Ascending aorta (tissue), 2 donors: ENCODE measurements at places on chromosomes 1 and 21. TPM values are rescaled to one million over a fixed set of nuclear protein-coding genes. Genes with fewer than 3 reads are reported as not detected.

DNA sequence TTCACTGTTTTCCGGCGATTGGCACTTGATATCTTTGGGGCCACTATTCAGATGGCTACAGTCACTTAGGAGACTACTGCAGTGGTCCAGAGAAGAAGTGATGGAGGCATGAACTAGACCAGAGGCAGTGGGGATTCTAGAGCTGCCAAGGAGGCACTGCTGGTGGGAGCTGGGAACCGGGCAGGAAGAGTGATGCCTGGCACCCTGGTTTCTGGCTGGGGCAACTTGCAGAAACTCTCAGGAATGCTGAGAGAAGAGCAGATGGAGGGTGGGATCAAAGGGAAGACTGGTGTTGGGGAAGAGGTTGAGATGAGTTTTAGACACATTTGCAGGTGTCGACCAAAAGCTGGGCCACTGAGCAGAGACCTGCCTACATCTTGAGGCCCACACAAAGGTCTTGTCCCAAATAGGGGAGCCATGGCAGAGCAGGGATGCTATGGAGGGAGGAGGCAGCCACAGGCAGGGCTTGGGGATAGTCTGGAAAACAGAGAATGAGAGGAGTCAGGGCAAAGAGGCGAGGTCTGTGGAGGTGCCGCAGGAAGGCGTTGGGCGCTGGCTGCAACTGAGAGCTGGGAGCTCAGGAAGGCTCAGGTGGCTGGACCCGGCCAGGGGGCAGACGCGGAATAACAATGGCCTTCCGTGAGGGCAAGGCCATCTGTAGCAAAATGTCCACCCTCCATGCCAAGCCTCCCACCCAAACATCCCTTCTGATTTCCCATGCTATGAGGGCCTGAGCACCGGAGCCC lies 118.9 kb downstream of the TOMM20 start:
- H3K4me3 ChIP-seq = no peak overlapping the region
- no peak overlapping the region for H3K27ac ChIP-seq
- no peaks in the 10 kb centered on the region for H3K27me3 ChIP-seq

GRCh38 chr1:45862008-45862407 lies 58.6 kb downstream of the MAST2 start:
- H3K27me3 ChIP-seq = no peaks in the 10 kb centered on the region
- no peaks in the 10 kb centered on the region for H3K36me3 ChIP-seq
- H3K4me3 ChIP-seq = no peak overlapping the region
- H3K27ac ChIP-seq = no peak overlapping the region
- no peak for DNase-seq

The RBM11 gene
- not detected for total RNA-seq

The ILF2 gene
- 37.5 TPM for total RNA-seq

DNA sequence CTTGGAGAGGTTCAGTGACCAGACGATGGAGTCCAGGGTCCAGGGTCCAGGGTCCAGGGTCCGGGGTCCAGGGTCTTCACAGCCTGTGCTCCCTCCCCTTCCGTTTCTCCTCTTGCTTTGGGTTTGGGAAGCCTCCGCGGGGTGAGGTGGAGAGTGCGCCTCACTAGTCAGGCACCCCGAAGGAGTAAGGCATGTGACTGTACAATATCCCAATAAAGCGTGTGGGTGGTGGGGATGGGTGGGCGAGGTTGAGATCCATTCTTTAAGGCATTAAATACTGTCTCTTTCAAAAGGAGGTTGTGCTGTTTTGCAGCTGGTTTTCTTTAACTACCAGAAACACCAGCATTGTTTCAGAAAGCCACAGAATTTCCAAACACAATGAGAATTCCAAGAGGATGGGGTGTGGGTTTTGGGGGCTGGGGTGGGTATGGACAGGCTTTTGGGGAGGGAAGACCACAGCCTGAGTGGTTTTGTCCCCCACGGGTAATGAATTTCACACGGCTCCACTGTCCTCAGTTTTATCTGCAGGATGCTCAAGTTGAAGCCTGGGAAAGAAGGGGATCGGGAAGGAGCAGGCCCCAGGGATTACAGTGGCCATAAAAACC lies 65.7 kb downstream of the KIF26B start:
- no peak for DNase-seq
- no peaks in the 10 kb centered on the region for H3K27me3 ChIP-seq
- no peak overlapping the region for H3K27ac ChIP-seq
- no peaks in the 10 kb centered on the region for H3K36me3 ChIP-seq
- no peak overlapping the region for H3K4me3 ChIP-seq

- H3K36me3 ChIP-seq = no peaks in the 10 kb centered on the region
- peaks cover 3% of the 10 kb centered on the region for H3K27me3 ChIP-seq
- no peak overlapping the region for H3K27ac ChIP-seq
- H3K4me3 ChIP-seq = no peak overlapping the region
These were observed 8.1 kb upstream of the TADA1 start for GRCh38 chr1:166884040-166884642.

- no peak overlapping the region for H3K27ac ChIP-seq
- no peaks in the 10 kb centered on the region for H3K27me3 ChIP-seq
- no peak for DNase-seq
These were observed 176.8 kb upstream of the SAMSN1 start for GRCh38 chr21:14722841-14723483.

The KPRP gene
- total RNA-seq = not detected

DNA sequence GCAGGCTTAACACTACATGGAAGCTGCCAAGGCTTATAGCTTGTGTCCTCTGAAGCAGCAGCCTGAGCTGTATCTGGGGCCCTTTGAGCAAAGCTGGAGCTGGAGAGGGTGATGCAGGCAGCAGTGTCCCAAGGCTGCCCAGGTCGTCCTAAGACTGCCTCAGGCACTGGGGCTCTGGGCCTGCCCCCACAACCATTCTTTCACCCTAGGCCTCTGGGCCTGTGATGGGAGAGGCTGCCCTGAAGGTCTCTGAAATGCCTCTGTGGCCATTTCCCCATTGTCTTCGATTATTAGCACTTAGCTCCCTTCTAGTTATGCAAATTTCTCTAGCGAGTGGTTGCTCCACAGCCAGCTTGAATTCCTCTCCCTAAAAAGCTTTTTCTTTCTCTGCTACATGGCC lies 142.0 kb downstream of the LRIG2 start:
- H3K27ac ChIP-seq = no peak overlapping the region
- no peak for DNase-seq
- no peaks in the 10 kb centered on the region for H3K36me3 ChIP-seq
- no peak overlapping the region for H3K4me3 ChIP-seq
- no peaks in the 10 kb centered on the region for H3K4me1 ChIP-seq

DNA sequence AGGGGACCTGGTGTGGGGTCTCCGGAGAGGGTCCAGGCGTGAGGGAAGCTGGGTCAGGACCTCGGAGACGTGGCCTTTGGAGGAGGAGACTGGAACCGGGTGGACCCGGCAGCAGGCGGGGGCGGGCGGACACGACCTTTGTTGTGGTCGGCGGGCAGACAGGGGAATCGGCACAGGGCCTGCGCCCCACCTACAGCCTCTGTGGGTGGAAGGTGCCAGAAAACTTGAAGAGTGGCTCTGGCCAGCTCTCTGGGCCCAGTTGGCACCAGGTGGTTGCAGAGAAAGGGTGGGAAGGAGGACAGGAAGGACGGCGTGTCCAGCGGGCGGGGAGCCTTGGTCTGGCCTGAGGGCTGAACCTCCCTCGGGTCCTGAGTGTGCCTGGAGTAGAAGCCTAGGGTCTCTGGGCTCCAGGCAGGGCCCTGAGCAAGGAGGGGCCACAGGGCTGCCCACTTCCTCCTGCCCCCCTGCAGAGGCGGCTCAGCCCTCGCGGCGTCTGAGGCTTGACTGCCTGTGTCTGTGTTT lies 7.7 kb upstream of the TTLL10 start:
- H3K36me3 ChIP-seq = no peaks in the 10 kb centered on the region
- DNase-seq = no peak
- H3K4me3 ChIP-seq = no peak overlapping the region

DNA sequence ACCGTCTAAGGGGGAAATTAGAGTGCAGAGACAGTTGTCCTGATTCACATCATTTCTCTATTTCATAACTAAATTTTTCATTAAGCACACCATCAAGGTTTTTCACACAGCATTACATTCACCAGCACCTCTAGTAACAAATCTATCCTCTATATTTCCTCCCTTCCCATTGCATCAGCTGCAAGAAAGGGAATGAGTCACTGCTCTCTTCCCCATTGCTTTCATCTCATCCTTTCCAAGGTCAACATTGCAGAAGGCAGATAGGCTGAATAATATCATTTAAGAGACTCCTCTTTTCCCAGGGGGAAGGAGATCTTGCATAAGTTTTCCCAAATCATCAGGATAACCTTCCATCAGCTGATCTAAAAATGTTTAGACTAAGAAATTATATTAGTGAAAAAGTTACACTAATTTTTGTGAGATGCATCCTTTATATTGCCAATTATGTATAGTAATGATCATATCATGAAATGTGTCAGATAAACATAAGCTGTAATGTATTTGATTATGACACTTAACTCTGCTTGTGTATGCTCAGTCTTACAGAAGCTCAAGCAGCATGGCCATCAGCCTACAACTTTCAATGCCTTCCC lies 4.3 kb downstream of the INTS7 start:
- H3K27ac ChIP-seq = no peak overlapping the region
- H3K4me3 ChIP-seq = no peak overlapping the region
- H3K27me3 ChIP-seq = no peaks in the 10 kb centered on the region
- no peak for DNase-seq
- no peaks in the 10 kb centered on the region for H3K4me1 ChIP-seq
- no peaks in the 10 kb centered on the region for H3K36me3 ChIP-seq

DNA sequence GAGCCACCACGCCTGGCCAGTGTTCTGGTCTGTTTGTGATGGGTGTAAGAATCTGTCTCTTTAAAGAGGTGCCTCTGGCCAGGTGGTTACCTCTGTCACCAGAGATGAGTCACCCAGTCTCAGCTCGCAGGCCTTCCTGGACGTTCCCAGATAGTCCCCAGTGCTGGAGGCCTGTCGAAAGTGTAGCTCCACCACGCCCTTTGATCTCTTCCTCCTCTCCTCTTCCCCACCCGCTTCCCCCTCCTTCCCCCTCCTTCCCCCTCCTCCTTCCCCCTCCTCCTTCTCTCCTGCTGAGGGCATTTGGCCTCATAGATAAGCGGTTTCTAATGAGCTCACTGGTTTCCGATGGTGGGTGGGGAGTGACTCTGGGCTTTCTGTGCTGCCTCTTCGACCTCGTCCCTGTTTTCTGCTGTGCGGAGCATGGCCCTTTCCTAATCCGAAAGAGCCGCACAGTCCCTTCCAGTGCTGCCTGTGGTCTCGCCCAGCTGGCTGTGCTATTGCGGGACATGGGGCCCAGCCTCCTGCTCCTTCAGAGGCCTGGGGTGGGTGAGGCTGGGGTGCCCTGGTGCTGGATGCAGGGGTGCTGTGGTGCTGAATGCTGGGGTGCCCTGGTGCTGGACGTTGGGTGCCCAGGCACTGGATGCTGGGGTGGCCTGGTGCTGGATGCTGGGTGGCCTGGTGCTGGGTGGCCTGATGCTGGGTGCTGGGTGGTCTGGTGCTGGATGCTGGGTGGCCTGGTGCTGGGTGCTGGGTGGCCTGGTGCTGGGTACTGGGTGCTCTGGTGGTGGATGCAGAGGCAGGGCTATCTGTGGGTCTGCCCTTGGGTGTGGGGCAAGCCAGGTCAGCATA lies 19.2 kb downstream of the AGPAT3 start:
- DNase-seq = no peak
- H3K4me1 ChIP-seq = no peaks in the 10 kb centered on the region
- no peaks in the 10 kb centered on the region for H3K27me3 ChIP-seq
- H3K36me3 ChIP-seq = no peaks in the 10 kb centered on the region
- H3K4me3 ChIP-seq = no peak overlapping the region

DNA sequence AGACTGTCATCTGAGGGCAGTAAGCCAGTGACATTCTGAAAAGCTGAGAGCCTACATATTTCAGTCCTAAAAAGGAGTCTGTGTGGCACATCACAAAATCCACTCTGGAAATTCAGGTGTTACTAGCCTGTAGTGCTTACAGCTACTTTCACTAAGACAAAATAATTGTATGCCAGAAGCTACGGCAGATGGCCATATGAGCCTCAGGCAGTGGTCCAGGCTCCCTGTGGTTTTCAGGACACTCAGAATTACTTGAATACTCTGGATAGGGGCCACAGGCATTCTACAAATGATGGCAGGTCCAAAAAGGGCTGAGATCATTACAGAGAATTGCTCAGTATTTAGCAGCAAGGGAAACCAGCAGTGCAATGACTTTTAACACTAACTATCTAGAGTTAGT lies 527.1 kb downstream of the MRPL39 start:
- no peak overlapping the region for H3K4me3 ChIP-seq
- DNase-seq = no peak
- no peaks in the 10 kb centered on the region for H3K36me3 ChIP-seq
- H3K4me1 ChIP-seq = no peaks in the 10 kb centered on the region
- H3K27ac ChIP-seq = no peak overlapping the region

DNA sequence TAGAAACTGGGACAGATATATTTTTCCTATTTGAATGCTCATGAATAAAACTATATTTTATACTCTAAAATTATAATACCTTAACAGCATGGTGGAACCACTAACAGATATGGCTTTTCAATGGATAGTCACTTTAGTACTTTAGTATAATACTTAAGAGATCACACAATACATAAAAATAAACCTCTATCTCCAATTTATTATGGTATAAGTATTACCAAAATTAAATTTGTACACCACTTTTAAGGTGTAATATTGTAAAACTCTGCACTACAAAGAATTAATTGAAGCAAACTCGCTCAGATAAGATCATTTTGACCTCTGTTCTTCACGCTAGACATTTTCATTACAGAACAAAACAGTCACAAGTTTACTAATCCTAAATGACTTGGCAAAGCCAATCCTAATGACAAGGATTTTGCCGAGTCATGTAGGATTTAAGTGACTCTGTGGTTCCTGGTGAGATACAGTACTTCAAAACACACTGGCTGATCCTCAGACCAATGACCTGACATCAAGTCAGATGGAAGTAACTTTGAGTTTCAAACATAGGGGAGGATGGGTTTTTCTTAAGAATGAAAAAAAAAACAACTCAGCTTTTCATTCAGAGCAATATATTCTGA lies 200.6 kb downstream of the SMYD3 start:
- H3K27ac ChIP-seq = no peak overlapping the region
- H3K4me3 ChIP-seq = no peak overlapping the region
- no peaks in the 10 kb centered on the region for H3K36me3 ChIP-seq
- DNase-seq = no peak
- H3K27me3 ChIP-seq = no peaks in the 10 kb centered on the region

The S100A7A gene
- total RNA-seq = not detected

GRCh38 chr1:91014475-91014874 lies 7.4 kb downstream of the ZNF644 start:
- H3K4me3 ChIP-seq = no peak overlapping the region
- no peaks in the 10 kb centered on the region for H3K36me3 ChIP-seq
- DNase-seq = no peak
- H3K27me3 ChIP-seq = no peaks in the 10 kb centered on the region
- peaks cover 12% of the 10 kb centered on the region for H3K4me1 ChIP-seq

The SMYD2 gene
- total RNA-seq = 2.4 TPM

GRCh38 chr1:55939866-55940265 lies 639.5 kb downstream of the PLPP3 start:
- no peaks in the 10 kb centered on the region for H3K4me1 ChIP-seq
- no peaks in the 10 kb centered on the region for H3K36me3 ChIP-seq
- H3K27me3 ChIP-seq = no peaks in the 10 kb centered on the region
- no peak for DNase-seq
- H3K4me3 ChIP-seq = no peak overlapping the region
